ENCODE measurements at places on chromosomes 6 and 20. TPM values are rescaled to one million over a fixed set of nuclear protein-coding genes. Genes with fewer than 3 reads are reported as not detected.

- no peak for ATAC-seq
These were observed 49.2 kb downstream of the MRAP2 start for GRCh38 chr6:84082689-84083265.

DNA sequence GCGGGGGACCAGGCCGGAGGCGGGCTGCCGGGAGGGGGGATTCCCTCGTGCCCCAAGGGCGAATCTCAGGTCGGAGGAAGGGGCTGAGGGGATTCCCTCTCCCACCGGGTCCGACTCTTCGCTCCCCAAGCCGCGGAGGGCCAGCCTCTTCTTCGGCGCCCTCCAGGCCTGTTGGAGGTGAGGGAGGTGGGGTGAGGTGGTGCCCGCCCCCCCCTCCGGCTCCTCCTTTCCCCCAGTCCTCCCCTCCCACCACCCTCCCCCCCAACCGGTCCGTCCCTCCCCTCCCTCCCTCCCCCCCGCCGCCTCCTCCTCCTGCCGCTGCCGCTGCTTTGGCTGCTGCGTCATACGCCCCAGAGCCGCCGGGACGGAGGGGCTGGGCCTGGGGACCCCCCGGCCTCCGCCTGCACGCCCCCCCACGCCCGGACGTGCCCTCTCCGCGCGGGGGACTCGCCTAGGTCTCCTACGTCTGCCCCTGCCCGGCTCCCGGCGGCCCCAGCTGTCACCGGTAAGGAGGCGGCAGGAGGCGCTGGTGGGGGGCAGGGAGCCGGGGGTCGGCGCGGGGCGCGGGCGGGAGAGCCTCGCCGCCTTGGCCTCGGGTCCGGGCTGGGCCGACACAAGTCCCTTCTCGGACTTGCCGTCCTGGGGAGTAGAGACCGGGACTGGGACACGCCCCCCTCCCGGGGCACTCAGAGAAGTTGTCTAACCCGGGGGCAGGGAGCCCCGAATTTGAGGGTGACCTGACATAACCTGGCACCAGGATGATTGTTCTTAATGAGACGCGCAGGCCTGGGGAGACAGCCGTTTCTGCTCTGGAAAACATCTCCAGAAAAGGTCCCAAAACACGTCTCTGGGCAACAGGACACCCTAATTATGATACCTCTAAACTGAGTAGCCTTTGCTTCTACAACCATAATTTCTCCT, at the start of gene PHF1:
Gene PHF1 (plus strand): TSS at position 304 of the 921 bp plus-strand sequence. CDS start 1,250 bp downstream, outside the sequence.
- ATAC-seq: peak; percentile 66

The TAP1 gene
- 26.0 TPM for total RNA-seq

The MUCL3 gene
- 1.00 TPM for total RNA-seq

- peak; percentile 26 for ATAC-seq
These were observed 8.1 kb downstream of the NEDD9 start for GRCh38 chr6:11224252-11224965.

DNA sequence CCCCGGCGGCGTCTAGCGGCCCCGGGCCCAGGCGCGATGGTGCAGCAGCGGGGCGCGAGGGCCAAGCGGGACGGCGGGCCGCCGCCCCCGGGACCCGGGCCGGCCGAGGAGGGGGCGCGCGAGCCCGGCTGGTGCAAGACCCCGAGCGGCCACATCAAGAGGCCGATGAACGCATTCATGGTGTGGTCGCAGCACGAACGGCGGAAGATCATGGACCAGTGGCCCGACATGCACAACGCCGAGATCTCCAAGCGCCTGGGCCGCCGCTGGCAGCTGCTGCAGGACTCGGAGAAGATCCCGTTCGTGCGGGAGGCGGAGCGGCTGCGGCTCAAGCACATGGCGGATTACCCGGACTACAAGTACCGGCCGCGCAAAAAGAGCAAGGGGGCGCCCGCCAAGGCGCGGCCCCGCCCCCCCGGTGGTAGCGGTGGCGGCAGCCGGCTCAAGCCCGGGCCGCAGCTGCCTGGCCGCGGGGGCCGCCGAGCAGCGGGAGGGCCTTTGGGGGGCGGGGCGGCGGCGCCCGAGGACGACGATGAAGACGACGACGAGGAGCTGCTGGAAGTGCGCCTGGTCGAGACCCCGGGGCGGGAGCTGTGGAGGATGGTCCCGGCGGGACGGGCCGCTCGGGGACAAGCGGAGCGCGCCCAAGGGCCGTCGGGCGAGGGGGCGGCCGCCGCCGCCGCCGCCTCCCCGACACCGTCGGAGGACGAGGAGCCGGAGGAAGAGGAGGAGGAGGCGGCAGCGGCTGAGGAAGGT, 715 bp downstream of the SOX12 start:
- ATAC-seq: no peak

DNA sequence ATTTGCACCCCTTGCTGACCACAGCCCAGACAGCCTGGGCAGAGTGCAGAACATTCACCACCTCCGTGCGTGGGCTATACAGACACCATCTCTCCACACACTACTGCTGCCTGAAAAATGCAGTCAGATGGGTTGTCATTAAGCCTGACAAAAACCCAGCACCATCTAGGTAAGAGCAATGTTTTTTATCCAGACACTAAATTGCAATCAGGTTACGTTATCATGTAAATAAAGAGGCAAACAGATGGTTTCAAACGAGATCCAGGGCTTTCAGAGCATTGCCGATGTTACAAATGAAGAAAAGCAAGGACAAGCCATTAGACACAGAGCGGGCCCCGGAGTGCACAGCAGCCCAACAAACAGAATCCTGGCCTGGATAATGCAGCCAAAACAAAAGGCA, 269.6 kb downstream of the PKHD1 start:
- no peak for ATAC-seq

The UFL1 gene
- total RNA-seq: 20.5 TPM

DNA sequence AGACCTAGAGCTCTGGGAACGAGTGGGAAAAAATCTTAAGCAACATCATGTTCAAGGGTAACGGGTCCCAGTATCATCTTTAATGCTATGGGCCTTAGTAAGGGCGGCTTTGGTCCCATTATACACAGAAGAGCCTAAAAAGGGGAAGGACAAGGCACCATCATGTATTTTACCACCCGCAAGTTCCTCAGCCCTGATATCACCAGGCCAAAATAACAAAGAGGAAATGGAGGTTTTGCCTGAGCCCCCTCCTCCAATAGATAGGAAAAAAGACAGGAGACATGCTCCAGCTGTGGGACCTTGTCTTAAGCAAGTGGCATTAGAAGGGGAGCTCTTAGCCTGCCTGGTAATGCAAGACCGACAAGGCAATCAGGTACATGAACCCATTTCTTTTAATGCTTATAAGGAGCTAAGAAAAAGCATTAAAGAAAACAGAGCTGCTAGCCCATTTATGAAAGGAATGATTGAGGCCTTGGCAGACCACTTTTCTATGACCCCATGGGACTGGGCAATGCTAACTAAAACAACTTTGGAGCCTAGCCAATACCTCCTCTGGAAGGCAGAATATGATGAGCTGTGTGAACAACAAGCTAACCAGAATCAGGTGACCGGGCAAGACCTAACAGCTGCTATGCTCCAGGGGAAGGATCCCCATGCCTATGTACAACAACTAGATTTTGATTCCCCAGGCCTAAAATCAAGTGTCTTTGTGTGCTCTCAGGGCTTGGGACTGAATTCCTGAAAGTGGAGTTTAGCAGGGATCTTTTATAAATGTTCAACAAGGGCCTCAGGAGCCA, 23.2 kb downstream of the HLA-DPA1 start:
- no peak for ATAC-seq

The SLC32A1 gene
- total RNA-seq: not detected

GRCh38 chr20:56795492-56795891, 166.4 kb downstream of the TFAP2C start:
- no peak for ATAC-seq

DNA sequence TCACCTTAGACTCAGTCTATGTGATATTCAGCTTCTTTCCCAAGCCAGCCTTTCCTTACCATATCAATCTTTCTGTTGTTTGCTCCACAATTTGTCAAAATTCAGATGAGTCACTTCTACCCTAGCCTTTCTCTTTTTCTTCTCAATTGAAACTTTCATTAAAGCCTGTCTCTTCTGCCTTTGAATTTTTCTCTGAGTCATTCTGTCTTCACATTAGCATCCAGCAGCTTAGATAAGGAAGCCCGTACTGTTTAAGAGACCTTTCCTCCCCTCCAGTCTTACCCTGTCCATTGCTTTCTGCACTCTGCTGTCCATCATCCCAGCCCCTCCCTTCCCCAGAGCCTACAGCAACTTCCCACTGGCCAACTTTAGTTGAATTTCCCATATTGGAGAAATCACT, 34.9 kb upstream of the RALGAPA2 start:
- no peak for ATAC-seq

The OR12D2 gene
- total RNA-seq: not detected

The KCNK16 gene
- total RNA-seq: not detected

DNA sequence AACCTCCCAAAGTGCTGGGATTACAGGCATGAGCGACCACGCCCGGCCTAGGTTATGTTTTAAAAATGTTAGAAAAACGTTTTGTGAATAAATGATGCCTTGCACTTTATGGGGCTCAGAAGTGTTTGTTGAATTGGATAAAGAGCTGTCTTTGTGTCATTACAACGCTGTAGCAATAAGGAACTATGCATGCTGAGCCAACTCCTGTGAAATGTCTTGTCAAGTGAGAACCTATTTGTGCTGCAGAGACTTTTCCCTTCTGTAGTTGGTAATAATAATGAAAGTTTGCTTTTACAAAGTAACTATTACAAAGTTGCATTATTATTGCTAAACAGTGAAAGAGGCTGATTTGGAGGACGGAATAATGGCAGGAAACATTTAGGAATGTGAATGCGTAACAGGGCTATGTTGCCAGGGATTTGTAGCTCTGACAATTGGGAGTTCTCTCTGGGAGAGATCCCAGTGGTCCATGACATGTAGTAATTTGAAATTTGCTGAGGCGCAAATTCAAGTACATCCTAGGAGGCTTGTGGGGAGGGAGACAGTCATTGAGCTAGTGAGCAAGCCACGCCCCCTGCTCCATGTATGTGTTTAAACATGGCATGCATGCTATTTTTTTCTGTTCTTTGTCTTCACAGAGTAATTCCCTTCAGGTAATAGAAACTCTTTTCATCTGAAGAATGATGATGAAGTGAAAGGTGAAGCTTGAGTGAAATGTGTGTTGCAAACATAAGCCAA, 16.8 kb upstream of the BICRAL start:
- no peak for ATAC-seq

GRCh38 chr6:18352001-18352400, 35.1 kb upstream of the RNF144B start:
- ATAC-seq: no peak

- ATAC-seq: no peak
These were observed 42.9 kb downstream of the UQCC1 start for GRCh38 chr20:35368666-35369423.

The ETV7 gene
- 2.1 TPM for total RNA-seq

GRCh38 chr6:42987533-42988451, 3.4 kb downstream of the PPP2R5D start:
- ATAC-seq: no peak

The NCOA3 gene
- 29.1 TPM for total RNA-seq

DNA sequence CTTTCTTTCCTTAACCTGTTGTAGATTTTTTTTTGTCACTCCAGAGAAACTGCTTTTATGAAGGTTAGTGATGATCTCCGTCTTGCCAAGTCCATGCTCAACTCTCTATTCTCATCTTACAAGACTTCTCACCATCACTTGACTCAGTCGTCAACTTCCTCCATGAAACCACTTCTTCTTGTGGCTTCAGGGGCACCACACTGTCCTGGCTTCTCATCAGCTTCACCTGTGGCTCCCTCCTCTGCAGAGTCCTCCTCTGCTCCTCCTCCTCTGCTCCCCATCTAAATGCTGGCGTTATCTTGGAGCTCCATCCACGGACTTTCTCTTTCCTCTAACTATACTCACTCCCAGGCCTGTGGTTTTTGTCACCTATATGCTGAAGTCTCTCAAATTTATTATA, 187.5 kb downstream of the BACH2 start:
- ATAC-seq: no peak

The NECAB3 gene
- 8.0 TPM for total RNA-seq

GRCh38 chr6:6741264-6741663, 152.7 kb downstream of the LY86 start:
- ATAC-seq: no peak

DNA sequence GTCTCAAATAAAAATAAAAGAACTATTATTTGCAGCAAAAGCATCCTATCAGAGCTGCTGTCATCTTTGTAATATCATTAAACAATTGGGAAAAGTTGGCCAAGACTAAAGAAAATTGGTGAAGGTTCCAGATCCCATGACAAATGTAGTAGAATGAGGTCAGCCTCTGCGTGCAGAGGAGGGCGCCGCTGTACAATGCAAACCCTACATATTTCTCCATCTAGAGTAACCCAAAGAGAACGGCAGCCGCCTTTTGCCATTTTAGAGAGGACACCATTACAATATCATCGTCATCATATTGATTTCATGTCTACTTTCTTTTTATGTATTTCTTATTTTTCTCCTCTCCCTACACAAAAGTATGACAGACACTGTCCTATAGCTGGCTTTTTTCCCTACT, 59.5 kb downstream of the ZMYND8 start:
- ATAC-seq: no peak

DNA sequence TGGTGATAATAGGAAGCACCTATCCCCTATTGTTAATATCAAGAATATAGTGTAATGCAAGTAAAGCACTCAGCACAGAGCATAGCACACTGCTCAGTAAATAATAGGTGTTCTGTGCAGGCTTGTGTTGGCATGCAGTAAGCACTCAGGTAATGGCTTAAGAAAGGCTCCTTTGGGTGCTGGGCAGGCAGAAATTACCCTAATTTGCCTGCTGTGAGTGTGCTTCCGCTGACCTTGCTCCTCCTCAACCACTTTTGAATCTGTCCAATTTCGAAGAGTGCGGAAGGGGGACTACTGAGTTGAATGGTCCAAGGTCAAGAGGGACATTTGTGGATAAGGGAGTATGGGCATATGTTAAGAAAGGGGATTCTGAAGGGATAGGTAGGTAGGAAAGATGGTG, 15.4 kb downstream of the SRSF3 start:
- ATAC-seq: peak; percentile 53

The CD24 gene
- total RNA-seq: 1,371 TPM

The MTHFD1L gene
- 20.3 TPM for total RNA-seq

GRCh38 chr6:157758516-157759023, 64.5 kb upstream of the SNX9 start:
- peak; percentile 38 for ATAC-seq

The C20orf96 gene
- total RNA-seq: 2.0 TPM

DNA sequence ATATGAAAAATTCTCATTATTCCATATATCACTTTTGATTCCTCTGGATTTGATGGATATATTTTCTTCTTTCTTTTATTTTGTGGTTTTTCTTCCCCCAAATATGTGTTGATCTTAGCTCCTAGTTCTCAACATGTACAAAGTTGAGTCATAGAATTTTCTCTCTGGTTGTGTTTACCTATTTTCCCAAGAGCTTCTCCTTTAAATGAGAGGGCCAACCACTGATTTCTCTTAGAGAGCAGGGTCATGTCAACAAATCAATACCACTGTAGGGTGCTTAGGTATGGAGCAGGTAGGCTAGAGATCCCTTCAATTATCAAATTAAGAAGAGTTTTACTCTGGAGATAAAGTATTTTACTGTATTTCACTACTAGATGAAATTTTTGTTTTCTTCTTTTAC, 145.7 kb downstream of the BMP5 start:
- no peak for ATAC-seq

The TCF15 gene
- total RNA-seq: not detected

- ATAC-seq: no peak
These were observed 95.5 kb downstream of the ECT2L start for GRCh38 chr6:138891255-138891986.

The PKIB gene
- 0.88 TPM for total RNA-seq
